ENCODE measurements at places on chromosomes 12 and 14.

DNA sequence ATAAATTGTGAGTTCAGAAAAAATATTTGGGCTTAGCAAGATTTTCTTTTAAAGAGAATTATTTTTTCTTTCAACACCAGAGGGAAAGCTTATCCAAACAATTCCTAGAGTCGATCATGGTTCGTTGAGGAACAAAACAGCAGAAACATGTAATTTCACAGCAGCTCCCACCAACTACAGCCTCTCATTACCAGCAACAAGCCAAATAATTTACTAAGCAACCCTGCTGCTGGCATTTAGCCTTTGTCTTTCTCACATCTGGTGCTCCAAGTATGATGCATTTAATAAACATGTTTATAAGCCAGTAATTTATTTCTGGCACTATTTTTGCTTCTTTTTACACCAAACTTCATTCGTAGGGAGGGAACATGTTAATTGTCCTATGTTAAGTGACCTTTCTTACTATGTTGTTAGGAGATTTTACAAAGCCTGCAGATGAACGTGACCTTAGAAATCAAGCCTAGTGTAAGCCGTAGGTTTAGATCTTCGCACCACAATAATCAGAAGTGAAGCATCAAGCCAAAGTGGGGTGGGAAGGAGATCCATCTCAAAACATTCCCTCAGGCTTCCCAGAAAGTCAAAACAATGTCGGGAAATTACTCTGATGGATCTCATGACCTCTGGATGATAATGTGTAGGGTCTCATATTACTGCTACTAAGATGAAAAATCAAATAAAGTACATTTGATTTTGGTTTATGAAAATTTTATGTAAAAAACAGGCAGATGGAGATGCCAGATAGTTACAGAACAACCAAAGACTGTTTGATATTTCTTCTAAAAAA, 128.4 kb downstream of the RPAP3 start:
- DNase-seq: no peak

- DNase-seq: no peak
Measured at GRCh38 chr12:58139894-58140293, 198.5 kb downstream of the ATP23 start.

DNA sequence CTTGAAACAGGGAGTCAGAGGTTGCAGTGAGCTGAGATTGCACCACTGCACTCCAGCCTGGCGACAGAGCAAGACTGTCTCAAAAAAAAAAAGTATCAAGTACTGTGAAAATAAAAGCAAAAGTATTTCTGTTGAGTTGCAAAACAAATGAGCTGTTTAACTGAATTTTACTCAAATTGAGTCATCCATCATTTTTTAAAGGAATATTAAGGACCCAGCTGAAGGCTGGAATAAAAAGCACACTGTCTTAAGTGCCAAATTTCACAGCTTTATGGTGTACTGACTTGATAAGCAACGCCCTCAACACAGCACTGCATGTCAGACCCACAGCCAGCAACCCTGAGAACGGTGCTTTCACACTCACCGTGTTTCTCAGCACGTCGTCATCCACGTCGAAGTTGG, 57.9 kb downstream of the AMN start:
- DNase-seq: no peak

DNA sequence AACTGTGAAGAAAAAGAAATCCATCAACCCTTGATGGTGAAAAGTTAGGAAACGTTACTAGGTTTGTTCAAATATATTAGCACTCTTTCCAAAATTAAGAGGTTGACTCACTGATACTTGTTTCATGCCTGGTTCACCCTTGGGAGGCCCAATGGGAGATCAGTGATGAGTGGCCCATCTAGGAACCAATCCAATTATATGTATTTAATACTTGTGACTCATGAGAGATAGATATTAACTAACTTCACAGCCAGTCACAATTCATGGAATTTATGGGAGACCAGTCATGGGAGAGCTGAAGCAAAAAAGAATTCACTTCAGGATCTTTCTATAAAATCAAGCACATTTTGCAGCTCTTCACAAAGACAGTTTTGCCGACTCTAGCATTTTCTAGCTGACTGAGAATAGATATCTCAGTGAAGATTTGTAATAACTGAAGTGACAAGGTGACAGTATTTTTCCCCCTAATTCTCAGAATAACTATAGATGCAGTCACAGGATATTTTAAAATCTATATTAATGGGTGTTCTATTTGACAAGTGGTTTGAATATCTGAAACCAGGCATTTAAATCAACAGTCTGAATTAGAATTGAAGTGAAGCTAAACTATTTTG, 230.2 kb downstream of the EPS8 start:
- no peak for DNase-seq

GRCh38 chr12:131459773-131460365, 251.0 kb upstream of the SFSWAP start:
- DNase-seq: no peak

GRCh38 chr12:124875803-124876132, 12.1 kb upstream of the SCARB1 start:
- no peak for DNase-seq

- DNase-seq: no peak
Measured at GRCh38 chr12:92597997-92598396, 104.8 kb upstream of the PLEKHG7 start.

DNA sequence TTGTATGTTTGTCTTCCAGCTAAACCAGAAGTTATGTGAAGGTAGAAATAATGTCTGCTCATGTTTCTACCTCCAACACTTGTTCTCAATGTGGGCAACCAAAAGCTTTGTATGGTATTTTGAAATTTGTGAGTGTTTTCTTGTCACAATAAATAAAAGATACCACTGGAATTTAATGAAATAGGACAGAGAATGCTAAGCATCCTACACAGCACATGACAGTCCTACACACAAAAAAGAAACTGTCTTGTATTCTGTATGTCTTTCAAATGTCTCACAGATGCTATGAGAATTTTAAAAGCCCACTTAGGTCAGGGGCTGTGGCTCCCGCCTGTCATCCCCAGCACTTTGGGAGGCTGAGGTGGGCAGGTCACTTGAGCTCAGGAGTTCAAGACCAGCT, 68.9 kb downstream of the RALGAPA1 start:
- DNase-seq: no peak

DNA sequence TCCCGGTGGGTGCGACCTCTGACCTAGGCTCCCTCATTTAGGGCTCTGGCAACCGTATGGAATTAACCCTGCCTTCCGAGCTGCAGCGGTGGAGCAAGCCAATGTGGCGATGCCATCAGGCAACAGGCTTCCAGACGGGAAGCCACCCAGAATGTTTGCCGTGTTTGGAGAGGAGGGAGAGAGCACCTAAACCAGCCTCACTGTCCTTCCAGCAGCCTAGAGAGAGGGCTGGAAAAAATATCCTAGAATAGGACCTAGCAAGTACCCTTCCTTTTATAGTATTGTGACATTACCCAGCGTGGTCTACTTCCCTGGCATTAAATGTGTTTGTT, 287 bp upstream of the SLC2A13 start:
- no peak for DNase-seq

DNA sequence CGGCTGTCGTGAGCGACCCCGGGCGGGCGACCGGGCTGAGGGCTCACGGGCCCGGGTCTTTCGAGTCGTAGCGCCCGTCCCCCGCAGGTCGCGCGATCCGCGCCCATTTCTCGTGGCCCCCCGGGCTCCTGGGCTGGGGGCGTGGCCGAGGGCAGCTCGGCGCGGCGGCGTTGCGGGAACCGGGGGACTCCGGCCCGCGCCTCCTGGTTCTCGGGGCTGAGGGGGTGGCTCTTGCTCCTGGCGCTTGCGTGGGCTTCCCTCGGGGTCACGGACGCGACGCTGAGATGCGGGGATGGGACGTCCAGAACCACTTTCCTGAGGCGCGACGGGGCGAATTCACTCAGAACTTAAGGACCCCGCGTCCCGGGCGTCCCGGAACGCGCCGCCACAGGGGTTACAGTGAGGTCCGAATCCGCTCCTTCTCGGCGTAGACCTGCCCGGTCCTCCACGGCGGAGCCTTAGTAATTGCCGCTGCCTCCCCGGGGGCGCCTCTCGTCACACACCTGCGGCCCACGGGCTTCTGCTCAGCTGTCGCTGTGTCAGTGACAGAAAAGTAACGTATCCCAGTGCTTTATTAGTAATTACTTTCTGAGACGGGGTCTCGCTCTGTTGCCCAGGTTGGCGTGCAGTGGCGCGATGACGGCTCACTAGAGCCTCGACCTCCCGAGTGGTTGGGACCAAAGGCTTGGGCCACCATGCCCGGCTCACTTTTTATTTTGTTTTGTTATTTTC, 606 bp downstream of the EP400 start:
- DNase-seq: peak; percentile 54

GRCh38 chr14:68471029-68471963, 321.6 kb downstream of the ZFP36L1 start:
- no peak for DNase-seq

- peak; percentile 51 for DNase-seq
Measured at GRCh38 chr14:103427485-103428443, 42.5 kb downstream of the MARK3 start.

GRCh38 chr12:46547421-46548354, 175.1 kb upstream of the SLC38A2 start:
- DNase-seq: no peak

DNA sequence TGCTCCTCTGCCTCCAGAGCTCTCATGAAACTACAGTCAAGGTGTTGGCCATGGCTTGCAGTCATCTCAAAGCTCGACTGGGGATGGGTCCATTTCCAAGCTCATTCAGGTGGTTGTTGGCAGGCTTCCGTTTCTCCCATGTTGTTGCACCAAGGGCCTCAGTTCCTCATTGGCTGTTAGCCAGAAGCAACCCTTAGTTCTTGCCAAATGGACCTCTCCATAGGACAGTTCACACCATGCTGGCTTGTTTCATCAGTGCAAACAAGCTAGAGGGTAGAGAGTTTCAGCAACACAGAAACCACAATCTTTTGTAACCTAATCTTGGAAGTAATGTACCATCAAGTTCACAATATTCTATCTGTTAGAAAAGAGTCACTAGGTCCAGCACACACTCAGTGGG, 22.7 kb upstream of the PPM1A start:
- no peak for DNase-seq

GRCh38 chr12:25020621-25021243, 71.8 kb upstream of the BCAT1 start:
- DNase-seq: no peak

DNA sequence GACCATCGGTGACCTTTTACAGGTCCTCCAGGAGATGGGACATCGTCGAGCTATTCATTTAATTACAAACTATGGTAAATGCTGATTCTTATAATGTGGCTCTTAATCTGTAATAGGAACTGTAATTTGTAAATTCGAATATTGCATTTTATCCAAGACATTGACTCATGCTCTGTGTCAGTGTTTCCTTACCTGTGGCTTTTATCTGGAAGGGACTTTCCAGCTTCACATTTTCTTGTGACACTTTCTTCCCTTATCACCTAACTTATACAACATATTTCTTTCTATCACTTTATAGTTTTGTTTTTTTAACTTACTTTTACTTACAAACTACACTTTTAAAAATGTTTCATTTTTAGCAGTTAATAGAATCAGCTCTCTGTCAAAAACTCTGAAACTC, 14.8 kb downstream of the IRAK3 start:
- no peak for DNase-seq

GRCh38 chr12:51951843-51952722, 584 bp downstream of the ACVR1B start:
- DNase-seq: peak; percentile 32

- DNase-seq: no peak
Measured at GRCh38 chr14:95137804-95138167, 19.5 kb downstream of the DICER1 start.
